ENCODE measurements at places on chromosomes 12 and 14.

- DNase-seq, result no peak
Measured at GRCh38 chr12:93540466-93540865, 32.0 kb upstream of the SOCS2 start.

GRCh38 chr14:61271552-61271951, 9.6 kb downstream of the TMEM30B start:
- no peak for DNase-seq

- no peak for DNase-seq
Measured at GRCh38 chr14:105119408-105120025, 49.1 kb downstream of the JAG2 start.

DNA sequence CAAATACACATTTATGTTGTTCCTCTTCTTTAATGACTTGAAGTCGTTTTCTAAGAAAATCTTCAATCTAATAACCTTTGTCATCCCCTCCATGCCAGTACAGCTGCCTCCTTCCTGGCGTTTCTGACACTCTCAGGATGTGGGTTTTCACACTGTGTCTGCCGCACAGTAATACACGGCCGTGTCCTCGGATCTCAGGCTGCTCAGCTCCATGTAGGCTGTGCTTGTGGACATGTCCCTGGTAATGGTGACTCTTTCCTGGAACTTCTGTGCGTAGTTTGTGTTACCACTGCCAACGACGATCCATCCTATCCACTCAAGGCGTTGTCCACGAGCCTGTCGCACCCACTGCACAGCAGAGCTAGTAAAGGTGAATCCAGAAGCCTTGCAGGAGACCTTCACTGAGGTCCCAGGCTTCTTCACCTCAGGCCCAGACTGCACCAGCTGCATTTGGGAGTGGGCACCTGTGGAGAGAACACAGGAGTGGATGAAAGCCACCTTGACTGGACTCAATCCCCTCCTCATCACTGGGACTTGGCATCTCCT, 1095.9 kb downstream of the TMEM121 start:
- no peak for DNase-seq

DNA sequence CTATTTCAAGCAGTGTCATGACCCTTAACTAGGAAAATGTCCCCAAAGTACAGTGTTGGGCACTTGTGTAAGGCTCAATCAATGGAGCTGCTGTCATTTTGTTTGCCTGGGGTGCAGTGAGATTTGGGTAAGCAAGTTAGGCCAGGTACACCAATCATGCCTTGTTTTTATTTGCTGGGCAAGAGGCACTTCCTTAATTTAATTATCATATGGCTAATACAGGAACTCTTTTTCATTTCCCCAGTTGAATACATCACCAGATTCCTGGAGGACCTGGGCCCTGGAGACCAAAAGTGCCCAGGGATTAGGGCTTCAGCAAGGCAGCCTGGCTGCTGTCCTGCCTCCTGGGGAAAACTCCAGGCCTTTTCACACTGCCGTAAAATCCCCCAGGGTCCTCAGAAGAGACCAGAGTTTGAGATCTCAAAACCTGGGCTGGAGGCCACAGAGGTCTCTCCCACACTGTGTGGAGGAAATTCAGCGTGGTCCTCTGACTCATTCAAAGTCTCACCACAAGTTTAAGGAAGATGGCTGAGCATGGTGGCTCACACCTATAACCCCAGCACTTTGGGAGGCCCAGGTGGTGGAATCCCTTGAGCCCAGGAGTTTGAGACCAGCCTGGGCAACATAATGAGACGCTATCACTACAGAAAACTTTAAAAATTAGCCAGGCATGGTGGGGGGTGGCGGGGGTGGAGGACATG, 28.4 kb upstream of the FOXN3 start:
- DNase-seq, result peak; percentile 25

DNA sequence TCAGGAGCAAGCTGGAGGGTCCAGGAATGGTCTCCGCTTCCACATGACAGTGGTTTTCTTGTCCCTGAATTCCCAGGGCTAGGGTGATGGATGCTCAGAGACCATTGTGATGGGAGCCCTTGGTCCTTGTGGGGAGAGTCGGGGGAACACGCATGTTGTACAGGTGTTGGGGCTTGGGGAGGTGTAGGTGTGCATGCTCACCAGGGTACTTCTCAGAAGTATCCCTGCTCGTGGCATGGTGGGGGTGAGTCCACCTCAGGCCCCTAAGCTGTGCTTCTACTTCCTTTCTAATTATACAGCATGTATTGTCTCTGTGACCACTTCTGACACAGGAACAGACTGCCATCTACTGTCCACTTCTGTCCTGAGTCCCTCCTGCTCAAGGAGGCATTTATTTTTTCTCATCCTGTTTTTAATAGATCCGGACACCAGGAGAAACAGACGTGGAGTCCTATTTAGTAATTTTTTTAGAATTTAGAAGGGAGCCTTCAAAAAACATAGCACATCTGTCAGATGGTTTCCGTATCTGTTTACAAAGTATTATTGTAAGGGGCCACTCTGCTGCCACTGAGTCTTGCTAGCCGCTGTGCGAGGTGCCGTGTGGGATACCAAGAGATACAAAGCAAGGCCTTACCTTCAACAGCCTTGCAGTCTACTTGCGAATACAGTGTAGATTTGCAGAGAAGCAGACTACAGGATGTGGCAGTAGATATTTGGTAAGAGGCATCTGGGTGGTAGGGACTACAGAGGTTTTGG, 10.5 kb downstream of the NTF3 start:
- peak; percentile 70 for DNase-seq

- DNase-seq, result no peak
Measured at GRCh38 chr12:54031480-54031879, 1.4 kb upstream of the HOXC5 start.

GRCh38 chr12:113555226-113555625, 83.6 kb upstream of the LHX5 start:
- DNase-seq, result no peak

- peak; percentile 83 for DNase-seq
Measured at GRCh38 chr12:50174971-50175715, 8.0 kb upstream of the CERS5 start.

DNA sequence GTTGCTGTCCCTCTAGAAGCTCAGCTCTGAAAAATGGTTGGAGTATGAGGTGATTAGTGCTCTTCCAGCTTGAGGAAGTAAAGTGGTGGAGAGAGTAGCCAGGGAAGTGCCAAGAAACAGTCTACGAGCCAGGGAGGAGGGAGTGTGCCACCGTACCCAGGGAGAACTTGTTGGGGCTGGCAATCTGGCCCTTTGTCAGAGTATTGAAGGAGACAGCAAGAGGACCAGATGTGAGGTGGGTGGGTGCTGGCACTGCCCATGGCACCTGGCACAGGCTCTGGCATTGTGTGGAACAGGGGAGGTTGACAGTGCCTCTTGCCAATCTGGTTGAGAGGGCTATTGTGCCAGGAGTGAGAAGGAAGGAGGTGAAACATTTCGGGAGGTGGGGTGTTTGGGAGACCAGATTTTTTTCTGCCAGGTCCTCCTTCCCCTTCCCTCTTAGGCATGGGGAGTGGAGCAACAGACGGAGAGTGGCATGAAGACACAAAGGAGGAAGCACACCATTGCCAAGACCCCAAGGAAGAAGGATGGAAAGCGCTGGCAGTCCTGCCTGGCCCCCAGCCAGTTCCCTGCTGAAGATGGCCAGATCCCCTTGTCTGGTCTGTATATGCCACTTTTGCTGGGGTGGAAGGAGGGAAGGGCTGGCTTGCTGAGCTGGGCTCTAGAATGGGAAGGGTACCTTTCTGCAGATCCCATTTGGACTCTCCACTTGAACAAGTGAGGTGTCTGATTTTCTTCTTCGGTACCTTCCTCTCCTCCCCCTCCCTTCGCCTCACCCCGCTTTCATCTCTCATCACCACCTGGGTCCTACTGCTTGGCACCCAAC, 37.5 kb downstream of the ZFHX2 start:
- no peak for DNase-seq

DNA sequence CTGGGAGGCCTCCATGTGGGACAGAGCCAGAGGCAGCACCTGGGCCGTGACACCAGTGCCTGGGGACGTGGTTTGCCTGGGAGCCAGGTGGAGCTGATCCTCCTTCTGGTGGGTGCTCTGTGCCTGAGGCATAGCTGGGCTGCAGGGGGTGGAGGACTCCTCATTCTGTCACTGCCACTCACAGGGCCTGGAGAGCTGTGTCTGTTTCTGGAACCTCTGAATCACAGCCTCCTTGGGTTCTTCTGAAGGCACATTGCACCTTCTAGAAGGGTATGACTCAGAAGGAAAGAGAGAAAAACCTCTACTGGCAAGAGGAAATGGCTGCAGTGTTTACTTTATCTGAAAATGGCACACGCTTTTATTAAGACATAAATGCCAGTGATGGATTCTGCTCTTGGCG, 659.8 kb downstream of the VRK1 start:
- DNase-seq, result peak; percentile 3

- DNase-seq, result peak; percentile 4
Measured at GRCh38 chr12:96585977-96586376, 96.6 kb downstream of the CFAP54 start.

DNA sequence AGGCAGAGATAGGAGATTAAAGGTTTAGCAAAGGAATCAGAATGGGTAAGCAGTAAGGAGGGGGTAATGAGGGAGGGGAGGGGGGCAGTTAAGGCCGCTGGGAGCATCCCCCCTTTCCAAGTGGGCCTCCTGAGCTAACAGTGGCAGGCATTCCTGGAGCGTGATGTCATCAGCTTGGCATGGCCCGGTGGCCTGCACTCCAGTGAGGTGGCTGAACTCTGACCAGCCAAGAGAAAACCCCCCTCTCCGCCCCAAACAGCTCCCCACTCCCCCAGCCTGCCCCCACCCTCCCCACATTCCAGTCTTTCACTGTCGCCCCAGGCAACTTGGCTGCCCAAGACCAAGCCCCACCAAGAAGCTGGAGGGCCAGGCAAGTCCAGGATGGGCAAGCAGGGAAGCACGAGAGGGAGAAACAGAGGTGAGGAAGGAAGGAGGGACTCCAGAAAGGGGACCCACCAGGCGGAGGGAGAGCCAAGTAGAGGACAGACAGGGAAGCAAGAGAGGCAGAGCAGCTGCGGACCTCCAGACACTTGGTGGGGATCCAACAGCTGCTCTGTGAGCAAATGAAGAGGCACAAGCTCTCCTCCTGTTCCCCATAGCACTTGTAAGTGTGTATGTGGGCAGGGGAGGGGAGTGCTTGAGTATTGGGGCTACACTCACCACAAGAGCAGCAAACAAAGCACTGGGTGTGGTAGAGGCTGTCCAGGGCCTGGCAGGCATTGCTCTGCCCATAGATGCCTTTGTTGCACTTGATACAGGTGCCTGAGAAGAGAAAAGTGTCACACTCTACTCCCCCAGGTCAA, 4.5 kb downstream of the AJUBA start:
- DNase-seq, result peak; percentile 88

DNA sequence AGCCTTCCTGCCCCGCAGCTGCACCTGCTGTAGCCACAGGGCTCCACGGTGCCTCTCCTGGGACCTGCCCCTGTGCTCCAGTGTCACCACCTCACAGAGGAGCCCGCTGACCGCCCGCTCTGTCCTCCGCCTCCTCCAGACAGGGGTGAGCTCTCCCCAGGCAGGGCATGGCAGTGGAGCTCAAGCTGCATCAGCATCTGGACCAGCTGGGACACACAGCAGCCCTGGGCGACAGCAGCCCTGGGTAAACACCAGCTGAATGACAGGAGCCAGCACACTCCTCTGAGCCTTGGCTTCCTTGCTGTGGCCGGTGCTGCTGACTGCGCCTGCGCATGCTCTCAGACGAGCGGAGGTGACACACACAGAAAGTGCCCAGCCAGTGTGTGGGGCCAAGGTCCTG, 22.0 kb downstream of the CHGA start:
- no peak for DNase-seq

All from fibroblast of upper back skin (primary cell).